ENCODE measurements at places on chromosomes 1 and 21.

DNA sequence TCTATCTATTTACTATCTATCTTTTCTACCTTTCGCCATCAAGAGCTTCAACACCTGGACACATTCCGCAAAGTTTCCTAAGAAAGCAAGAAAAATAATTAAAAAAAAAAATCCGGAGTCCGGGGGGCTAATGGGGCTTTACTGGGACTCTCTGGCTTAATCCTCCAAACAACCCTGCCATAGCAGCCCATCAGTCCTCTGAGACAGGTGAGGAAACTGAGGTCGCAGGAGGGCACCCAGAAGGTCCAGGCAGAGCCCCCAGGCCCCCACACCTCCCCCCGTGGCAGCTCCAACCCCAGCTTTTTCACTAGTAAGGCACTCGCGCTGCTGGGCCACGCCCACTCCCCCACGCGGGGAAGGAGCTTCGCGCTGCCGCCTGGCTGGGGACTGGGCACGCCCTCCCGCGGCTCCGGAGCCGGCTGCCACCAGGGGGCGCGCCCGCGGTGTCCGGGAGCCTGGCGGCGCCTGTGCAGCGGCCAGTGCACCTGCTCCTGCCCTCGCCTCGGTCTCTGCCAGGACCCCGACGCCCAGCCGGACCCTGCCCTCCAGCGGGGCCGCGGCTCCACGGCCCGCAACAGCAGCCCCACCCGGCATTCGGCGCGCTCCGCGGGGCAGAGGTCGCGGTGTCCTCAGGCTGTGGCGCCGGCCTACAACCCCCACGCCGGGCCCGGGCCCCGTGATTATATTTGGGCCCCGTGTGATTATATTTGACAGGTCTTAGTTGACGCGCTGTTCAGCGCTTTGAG lies 54.1 kb upstream of the SAMD11 start:
- peak; percentile 93 for DNase-seq

DNA sequence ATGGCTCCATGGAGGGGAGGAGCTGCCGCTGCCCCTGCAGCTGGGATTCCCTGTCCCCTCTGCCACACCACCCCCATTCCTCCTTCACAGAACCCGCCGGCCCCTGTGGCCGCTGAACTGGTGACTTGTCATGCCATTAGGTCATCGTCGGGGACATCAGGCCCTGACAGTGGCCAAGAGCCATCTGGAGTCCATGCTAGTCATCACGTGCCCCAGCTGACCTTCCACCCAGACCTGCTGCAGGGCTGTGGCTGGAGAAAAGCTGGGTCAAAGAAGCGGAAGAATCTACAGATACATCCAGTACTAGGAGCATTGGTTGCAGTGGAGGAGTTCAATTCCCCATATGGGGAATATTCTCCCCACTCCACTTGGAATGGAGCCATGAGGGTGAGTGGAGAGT lies 78.1 kb downstream of the KCNJ15 start:
- peak; percentile 59 for DNase-seq

DNA sequence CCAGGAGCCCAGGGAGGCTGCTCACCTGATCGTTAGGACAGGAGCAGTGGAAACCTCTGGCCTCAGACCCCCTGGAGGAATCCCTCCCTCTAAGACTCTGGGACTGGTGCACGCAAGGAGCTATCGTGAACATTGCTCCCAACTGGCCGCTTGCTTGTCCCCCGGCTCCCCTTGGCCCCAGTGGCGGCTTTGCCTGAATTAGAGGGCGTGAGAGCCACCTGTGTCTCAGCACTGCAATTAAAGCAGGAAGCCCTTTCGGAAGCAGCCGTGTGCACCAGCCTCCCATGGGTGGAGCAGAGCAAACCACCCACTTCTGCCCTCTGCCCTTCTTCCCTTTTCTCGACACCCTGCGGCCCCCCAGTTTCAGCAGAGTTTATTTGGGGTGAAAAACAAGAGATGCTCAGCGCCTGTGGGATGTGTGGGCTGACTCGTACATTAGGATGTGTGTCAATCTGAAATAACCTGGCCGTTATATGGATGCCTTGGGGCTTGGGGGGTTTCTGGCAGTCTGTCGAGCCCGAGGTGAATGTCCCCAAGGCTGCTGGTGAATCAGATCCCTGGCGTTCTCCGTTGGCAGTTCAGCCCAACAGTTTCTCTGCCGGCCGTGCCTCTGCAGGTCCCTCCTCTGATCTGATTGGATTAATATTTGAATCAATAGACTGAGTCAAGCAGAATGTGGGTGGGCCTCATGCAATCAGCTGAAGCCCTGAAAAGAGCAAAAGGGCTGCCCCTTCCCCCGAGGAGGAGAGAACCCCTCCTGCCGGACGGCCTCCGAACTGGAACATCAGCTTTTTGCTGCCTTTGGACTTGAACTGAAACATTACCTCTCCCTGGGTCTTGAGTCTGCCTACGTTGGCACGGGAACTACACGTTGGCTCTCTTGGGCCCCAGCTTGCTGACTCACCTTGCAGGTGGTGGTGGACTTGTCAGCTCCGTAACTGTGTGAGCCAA lies 7.3 kb upstream of the UMODL1 start:
- peak; percentile 47 for DNase-seq

DNA sequence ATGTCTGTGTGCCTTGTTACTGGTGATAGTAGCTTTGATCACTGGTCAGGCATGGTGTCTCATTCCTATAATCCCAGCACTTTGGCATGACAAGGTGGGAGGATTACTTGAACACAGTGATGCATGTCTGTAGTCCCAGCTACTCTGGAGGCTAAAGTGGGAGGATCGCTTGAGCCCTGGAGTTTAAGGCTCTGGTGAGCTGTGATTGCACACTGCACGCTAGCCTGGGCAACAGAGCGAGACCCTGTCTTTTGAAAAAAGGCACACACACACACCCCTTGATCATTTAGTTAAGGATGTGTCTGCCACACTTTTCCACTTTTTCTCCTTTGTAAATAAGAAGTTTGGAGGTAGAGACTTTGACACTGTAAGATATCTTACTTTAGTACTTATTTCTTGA lies 15.1 kb downstream of the MIGA1 start:
- DNase-seq: no peak

- DNase-seq: no peak
Observed at GRCh38 chr1:175678471-175678870, 64.9 kb downstream of the TNR start.

DNA sequence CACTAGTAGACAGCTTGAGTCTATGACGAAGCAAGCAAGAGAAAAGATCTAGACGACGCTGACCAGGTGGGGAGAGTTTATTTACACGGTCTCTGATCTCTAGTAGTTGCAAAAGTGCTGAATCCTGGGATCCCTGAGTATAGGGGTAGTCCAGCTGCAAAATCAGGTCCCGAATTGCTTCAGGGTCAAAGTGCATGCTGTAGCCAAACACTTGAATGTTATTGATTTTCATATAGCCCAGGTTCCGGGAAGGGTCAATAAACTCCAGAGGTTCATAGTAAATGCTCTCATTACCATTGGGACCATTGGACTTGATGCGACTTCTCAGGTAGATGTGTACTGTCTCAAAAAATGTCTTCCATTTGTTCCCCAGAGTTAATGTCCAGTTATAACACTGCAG lies 379.6 kb downstream of the BRINP3 start:
- DNase-seq: no peak

- DNase-seq: no peak
Observed at GRCh38 chr1:60988891-60989290, 93.5 kb upstream of the NFIA start.

GRCh38 chr1:212506666-212507065 lies 73.9 kb downstream of the NENF start:
- DNase-seq: no peak

- no peak for DNase-seq
Observed at GRCh38 chr1:56033321-56034037, 545.9 kb downstream of the PLPP3 start.

DNA sequence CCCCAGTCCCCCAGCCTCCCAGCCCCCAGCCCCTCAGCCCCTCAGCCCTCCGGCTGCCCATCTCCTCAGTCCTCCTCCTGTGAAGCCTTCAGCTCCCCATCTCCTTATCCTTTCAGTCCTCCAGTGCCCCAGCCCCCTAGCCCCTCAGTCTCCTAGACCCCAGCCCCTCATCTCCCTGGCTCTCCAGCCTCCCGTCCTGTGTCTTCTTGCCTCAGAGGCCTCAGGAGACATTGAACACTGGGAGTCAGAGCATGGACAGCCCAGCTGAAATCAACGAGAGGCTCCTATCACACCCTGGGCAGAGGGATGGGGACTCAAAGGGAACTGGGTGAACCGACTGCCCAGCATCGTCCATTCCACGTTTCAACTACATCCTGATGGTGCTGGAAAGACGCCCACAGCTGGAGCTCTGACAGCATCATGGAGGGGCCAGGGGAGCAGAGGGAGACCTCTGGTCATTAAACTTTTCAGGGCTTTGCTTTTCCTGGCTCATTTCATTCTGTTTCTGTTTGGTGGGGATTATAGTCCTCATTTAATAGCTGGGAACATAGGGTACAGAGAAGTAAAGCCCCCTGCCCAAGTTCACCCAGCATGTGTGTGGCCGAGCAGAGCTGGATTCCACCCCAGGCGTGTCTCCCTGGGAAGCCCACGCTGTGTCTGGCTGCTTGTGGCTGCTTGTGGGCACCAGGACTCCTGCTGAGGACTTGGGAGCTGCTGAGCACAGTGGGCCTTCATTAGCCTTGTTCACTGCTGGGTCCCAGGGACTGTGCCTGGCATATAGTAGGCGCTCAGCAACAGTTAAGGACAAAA lies 396.7 kb downstream of the PTPRU start:
- DNase-seq: no peak

DNA sequence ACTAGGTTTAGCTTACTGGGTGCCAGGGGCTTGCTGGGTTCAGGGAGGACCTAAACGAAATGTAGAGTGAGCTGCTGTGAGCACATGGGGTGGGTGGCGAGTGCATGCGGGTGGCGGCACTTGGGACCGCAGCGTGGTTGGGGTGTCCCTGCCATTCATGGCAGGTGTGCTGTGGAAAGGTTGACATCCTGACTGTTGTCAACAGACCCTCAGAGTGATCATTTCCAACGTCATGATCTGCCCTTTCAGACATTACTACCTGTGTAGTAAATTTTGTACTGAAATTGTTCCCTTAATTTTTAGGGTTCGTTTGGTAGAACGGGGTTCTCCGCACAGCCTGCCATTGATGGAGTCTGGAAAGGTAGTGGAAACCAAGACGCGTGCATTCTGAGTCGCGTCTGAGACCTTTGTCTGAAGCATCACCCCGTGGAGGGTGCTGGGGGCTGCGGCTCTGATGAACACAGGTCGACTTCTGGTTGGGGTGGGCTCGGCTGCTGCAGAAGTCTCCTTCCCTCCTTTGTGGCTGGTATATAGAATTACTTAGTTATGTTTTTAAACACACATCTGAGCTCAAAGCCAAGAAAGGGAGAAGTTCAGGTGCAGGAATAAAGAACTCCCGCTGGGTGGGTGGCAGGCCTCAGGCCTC lies 43.3 kb downstream of the S100B start:
- peak; percentile 73 for DNase-seq

Measured in osteoblast (primary cell).